Mesothelial cell of epicardium (in vitro differentiated cells): ENCODE measurements at places on chromosomes 12 and 14. TPM values are rescaled to one million over a fixed set of nuclear protein-coding genes. Genes with fewer than 3 reads are reported as not detected.

DNA sequence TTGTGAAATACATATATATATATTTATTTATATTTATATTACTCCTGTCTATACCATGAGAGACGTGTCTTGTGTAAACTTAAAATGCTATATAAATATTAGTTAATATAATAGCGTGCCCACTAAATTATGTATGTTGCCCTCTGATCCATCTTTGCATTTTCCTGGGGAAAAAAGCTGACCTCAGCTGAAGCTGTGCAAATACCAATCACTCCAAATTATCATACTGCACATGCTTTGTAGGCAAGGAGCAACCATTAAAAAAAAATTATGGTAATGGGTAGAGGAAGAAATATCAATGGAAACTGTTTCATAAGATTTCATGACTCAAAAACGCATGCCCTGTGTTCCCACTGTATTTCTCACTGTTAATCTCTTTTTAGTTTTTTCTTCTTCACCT lies 179.8 kb downstream of the ANO4 start:
- H3K36me3 ChIP-seq = no peaks in the 10 kb centered on the region
- no peak for DNase-seq
- H3K4me3 ChIP-seq = no peak overlapping the region
- peaks cover 2% of the 10 kb centered on the region for H3K27me3 ChIP-seq

GRCh38 chr14:55749201-55749812 lies 169.3 kb downstream of the KTN1 start:
- H3K4me1 ChIP-seq = peaks cover 29% of the 10 kb centered on the region
- H3K27ac ChIP-seq = no peak overlapping the region
- no peak overlapping the region for H3K4me3 ChIP-seq
- no peak for DNase-seq

Gene LRP10
- 38.6 to 40.4 TPM (median 39.8 TPM) in 3 replicates for total RNA-seq

GRCh38 chr14:58669556-58670200 lies 31.9 kb downstream of the DACT1 start:
- H3K4me1 ChIP-seq = peaks cover 44% of the 10 kb centered on the region
- no peak overlapping the region for H3K27ac ChIP-seq
- H3K36me3 ChIP-seq = no peaks in the 10 kb centered on the region
- no peaks in the 10 kb centered on the region for H3K27me3 ChIP-seq
- no peak for DNase-seq

Gene FLRT2
- total RNA-seq = 143 to 150 TPM (median 148 TPM) in 3 replicates

DNA sequence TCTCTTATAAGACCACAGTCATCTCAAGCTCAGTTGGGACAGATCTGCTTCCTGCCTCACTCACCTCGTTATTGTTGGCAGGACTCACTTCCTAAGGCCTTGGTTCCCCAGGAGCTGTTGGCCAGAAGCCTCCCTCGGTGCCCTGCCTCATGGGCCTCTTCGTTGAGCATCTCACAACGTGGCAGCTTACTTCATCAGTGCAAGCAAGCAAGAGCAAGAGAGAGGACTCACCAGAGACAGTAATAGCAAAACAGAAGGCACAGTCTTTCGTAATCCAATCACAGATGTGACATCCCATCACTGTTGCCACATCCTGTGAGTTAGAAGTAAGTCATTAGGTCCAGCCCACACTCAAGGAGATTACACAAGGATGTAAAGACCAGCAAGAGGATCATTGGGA lies 5.1 kb upstream of the NUMB start:
- peaks cover 61% of the 10 kb centered on the region for H3K4me1 ChIP-seq
- no peaks in the 10 kb centered on the region for H3K27me3 ChIP-seq
- DNase-seq = no peak
- no peaks in the 10 kb centered on the region for H3K36me3 ChIP-seq

Gene OTOGL
- total RNA-seq = 0.45 to 0.60 TPM (median 0.51 TPM) in 3 replicates

- H3K4me3 ChIP-seq = no peak overlapping the region
- H3K27me3 ChIP-seq = peaks cover 87% of the 10 kb centered on the region
- H3K27ac ChIP-seq = no peak overlapping the region
- H3K36me3 ChIP-seq = no peaks in the 10 kb centered on the region
- H3K4me1 ChIP-seq = peaks cover 12% of the 10 kb centered on the region
- no peak for DNase-seq
These were observed 123.8 kb downstream of the AACS start for GRCh38 chr12:125189015-125189414.

Gene ZFHX2
- 9.8 to 14.4 TPM (median 13.7 TPM) in 3 replicates for total RNA-seq

Gene GLIPR1L1
- total RNA-seq = not detected in 3 replicates

Gene FAM181A
- not detected in 3 replicates for total RNA-seq

DNA sequence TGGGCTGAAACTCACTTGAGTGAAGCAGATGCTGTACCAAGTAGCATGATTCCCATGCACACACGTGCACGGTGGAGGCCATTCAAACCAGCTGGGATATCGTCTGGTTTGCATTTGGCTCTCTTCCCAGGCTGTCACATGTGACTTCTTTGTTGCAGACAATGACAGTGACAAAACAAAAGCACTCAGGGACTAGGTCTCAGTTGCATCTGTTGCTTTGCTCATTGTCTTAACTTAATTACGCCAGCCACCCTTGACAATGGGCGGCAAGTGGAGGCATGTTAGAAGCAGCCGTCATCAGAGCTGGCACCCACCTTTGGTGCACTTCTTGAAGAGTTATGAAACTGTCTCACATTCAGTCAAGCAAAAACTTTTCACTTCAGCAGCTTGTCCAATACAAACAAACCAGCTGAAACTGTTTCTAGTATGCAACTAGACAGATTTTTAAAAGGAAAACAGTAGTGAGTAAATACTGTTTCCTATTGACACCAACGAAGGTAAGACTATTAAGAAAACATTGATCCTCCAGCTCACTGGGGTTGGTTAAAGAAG lies 74.3 kb downstream of the IGF1 start:
- DNase-seq = no peak
- H3K36me3 ChIP-seq = peaks cover 6% of the 10 kb centered on the region
- H3K27ac ChIP-seq = peak overlapping the region; percentile 64
- H3K4me3 ChIP-seq = no peak overlapping the region
- H3K4me1 ChIP-seq = peaks cover 27% of the 10 kb centered on the region

GRCh38 chr14:61477712-61478462 lies 156.5 kb downstream of the PRKCH start:
- H3K36me3 ChIP-seq = no peaks in the 10 kb centered on the region
- no peak overlapping the region for H3K4me3 ChIP-seq
- H3K27me3 ChIP-seq = no peaks in the 10 kb centered on the region
- DNase-seq = no peak
- peak overlapping the region; percentile 95 for H3K27ac ChIP-seq

DNA sequence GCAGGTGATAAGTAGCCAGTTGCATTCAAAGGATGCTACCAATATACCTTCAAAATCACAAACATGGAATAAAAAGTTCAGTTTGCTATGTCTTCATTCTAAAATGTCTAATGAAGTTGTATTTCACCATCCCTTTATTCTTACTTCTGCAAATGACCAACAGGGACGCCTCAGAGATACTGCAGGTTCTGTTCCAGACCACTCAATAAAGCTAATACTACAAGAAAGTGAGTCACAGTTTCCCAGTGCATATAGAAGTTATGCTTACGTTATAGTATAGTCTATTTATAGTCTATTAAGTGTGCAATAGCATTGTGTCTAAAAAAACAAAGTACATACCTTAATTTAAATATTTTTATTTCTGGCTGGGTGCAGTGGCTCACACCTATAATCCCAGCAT lies 29.3 kb upstream of the EIF5 start:
- H3K4me3 ChIP-seq = no peak overlapping the region
- no peaks in the 10 kb centered on the region for H3K4me1 ChIP-seq
- DNase-seq = no peak

GRCh38 chr14:67493092-67493717 lies 4.7 kb upstream of the TMEM229B start:
- peaks cover 8% of the 10 kb centered on the region for H3K36me3 ChIP-seq
- H3K27me3 ChIP-seq = peaks cover 7% of the 10 kb centered on the region
- DNase-seq = no peak

DNA sequence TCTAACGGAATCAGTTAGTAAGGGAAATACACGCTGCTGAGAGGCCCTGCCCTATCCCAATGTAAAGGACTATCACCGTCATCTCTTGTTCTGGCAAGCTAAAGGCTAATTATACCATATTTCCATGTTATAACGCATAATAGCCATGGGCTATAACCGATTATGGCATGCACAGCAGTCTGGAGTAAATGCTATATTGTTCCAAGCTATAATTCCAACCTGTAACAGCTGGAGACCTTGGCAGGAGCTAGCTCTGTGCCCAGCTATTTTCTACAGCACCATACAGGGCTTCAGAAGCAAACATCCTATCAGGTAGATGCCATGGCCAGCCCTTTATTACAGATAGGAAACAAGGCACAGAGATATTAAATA lies 26.3 kb downstream of the SYNE3 start:
- peaks cover 25% of the 10 kb centered on the region for H3K27me3 ChIP-seq
- no peak for DNase-seq
- H3K4me1 ChIP-seq = no peaks in the 10 kb centered on the region
- no peak overlapping the region for H3K27ac ChIP-seq
- H3K36me3 ChIP-seq = no peaks in the 10 kb centered on the region
- no peak overlapping the region for H3K4me3 ChIP-seq

- H3K36me3 ChIP-seq = peaks cover 6% of the 10 kb centered on the region
- no peak for DNase-seq
- H3K4me1 ChIP-seq = peaks cover 37% of the 10 kb centered on the region
- no peaks in the 10 kb centered on the region for H3K27me3 ChIP-seq
These were observed 42.1 kb downstream of the LIMA1 start for GRCh38 chr12:50241178-50241577.

DNA sequence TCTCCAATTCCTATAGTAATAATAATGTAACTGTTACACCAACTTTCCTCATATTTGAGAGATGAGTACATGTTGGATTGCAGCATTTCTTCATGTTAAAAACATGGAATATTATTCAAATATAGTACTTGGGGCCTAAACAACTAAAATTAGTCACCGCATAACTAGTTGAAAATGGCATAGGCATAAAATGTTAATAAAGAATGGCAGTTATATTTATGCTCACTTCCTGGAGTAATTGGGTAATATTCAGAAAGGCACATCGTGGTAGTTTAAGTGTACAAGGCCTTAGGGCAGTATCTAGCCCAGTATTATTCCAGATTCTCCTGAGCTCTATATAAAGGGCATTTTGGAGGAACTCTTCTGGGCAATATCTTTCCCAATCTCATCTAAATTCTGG lies 46.0 kb downstream of the ERGIC2 start:
- H3K27ac ChIP-seq = no peak overlapping the region
- no peak for DNase-seq
- H3K4me3 ChIP-seq = no peak overlapping the region
- H3K4me1 ChIP-seq = no peaks in the 10 kb centered on the region

DNA sequence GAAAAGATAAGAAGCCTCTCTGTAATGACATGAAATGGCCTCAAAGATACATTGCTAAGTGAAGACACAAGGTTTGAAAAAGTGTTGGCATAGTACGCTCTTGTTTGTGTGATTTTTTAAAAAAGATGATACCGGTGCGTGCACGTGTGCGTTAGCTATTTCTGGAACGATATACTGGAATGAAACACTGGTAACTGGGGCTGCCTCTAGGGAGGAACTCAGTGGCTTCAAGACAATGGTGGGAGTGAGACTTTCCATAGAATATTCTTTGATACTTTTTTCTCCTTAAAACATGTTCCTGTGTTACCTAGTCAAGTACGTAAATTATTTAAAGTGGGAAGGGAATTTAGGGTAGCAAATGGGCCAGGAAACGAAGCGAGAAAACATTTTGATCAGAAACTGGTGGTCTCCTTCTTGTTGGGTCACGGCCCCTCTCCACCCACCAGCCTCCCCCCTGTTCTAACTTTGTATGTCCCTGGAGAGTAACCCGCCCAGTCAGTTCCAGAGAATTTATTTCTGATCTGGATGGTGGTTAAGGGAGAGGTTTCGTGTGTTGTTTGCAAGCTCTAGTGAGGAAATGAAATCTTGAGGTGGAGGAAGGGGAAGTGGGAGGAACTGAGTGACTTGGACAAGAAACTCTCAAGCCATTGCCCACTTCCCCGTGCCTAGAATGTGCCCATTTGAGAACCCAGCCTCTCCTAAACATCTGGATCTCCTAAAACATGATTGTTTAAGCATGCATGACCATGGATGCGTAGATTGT lies 6.6 kb downstream of the FGF6 start:
- no peak overlapping the region for H3K4me3 ChIP-seq
- no peaks in the 10 kb centered on the region for H3K36me3 ChIP-seq
- no peak for DNase-seq
- no peak overlapping the region for H3K27ac ChIP-seq
- peaks cover 17% of the 10 kb centered on the region for H3K4me1 ChIP-seq

DNA sequence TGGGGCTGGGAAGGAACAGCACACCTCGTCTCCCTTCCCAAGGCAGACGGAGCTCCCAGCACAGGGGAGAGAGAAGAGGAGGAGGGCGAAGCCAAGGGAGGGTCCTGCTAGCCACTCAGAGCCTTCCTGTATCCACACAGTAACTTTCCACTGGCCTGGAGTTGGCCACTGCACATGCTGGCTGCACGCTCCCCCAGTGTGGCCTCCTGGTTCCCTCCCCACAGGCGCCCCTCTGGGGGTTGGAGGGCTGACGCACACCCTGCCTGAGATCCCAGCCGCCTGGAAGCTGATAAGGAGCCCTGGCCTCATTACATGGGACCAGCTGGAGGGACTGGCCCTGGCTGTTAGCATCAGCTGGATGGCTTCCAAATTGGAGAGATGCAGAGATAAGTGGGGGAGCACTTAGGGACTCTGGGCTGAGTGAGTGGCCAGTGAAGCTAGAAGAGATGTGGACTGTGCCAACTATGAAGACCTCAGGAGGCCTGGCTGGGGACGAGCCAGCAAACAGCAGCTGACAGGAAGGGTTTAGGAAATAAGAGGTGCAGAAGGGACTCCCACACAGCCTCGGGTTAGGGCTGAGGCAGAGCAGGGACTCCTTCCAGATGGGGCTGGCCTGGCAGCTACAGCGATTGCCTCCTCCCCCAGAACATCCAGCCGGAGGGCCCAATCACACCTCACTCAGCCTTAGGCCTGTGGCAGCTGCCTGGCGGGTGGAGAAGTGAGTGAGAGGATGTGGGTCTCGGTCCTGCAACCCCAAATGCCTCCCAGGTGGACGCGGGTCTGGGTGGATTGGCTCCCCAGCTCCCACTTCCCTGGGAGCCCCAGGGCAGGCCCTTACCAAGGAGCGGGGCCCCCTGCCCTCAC lies 26.3 kb upstream of the BCDIN3D start:
- no peaks in the 10 kb centered on the region for H3K36me3 ChIP-seq
- H3K4me1 ChIP-seq = peaks cover 46% of the 10 kb centered on the region
- peak overlapping the region; percentile 37 for H3K4me3 ChIP-seq
- peak; percentile 80 for DNase-seq
- peaks cover 20% of the 10 kb centered on the region for H3K27me3 ChIP-seq

- no peaks in the 10 kb centered on the region for H3K27me3 ChIP-seq
- no peak for DNase-seq
- H3K4me3 ChIP-seq = no peak overlapping the region
- H3K27ac ChIP-seq = no peak overlapping the region
- H3K4me1 ChIP-seq = peaks cover 30% of the 10 kb centered on the region
These were observed 243.9 kb upstream of the LRIG3 start for GRCh38 chr12:59164226-59164625.

DNA sequence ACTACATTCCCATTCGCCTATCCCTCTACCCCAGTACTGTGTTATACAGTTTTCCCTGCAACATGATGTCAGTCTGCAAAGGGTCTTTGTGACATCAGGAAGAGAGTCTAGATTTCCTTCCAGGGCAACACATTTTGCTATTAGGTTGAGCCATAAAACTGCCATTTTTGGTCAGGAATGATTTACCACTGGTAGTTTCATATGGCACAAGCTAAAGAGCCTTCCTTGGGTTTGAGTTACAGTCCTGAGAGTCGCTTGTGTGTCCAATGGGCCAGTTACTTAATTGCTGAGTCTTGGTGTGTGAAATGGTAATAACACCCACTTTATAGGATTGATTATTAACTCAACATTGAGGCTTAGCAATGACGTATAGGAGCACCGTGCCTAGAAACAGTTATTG lies 22.6 kb upstream of the AMIGO2 start:
- H3K4me3 ChIP-seq = no peak overlapping the region
- no peaks in the 10 kb centered on the region for H3K4me1 ChIP-seq
- no peaks in the 10 kb centered on the region for H3K27me3 ChIP-seq
- no peak for DNase-seq
- no peaks in the 10 kb centered on the region for H3K36me3 ChIP-seq
